ENCODE measurements at places on chromosomes 6 and 20. TPM values are rescaled to one million over a fixed set of nuclear protein-coding genes. Genes with fewer than 3 reads are reported as not detected.

DNA sequence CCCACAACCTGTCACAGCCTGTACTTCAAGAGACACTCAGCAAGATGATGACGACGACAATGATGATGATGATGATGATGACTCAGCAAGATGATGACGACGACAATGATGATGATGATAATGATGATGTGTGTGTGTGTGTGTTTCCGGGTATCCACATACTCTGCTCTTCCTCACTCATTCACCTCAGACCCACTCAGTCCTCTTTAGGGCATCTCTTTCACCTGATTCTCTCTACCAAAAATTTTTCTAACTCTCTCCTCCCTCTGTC lies 1.2 kb upstream of the EIF6 start:
- no peak for DNase-seq

Gene BTN3A1
- 29.1 TPM for total RNA-seq

DNA sequence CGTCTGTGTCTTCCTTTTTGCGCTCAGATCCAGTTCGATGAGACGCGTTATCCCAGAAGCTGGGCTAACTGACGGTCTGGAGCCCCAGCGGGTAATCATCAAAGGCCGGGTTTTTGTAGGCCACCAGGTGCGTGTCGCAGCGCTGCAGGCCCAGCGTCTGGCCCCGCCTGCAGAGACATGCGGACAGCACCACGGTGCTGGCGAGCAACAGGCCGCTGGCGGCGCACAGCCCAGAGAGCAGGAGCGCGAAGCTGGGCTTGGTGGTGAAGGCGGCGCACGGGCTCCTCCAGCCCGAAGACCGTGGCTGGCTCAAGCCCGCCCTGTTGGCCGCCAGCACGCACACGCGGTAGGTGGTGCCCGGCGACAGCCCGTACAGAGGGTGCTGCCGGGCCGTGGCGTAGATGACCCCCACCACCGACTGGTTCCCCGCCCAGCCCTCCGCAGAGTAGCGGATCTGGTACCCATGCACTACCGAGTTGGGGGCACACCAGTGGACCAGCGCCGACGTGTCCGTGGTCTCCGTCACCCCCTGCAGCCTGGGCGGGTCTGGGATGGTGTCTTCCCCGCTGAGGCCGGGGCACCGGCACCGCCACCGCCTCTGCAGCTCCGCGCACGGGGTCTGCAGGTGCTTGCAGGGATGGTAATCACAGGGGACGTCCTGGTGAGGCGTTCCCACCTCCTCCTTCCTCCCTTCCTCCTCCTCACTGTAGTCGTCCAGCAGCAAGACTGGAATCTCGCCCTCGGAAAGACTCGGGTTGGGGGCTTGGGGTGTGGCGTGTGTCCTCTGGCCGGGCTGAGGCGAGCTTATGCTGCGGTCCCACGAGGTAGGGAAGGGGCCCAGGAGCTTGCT lies 12.7 kb downstream of the LRRN4 start:
- no peak for DNase-seq

DNA sequence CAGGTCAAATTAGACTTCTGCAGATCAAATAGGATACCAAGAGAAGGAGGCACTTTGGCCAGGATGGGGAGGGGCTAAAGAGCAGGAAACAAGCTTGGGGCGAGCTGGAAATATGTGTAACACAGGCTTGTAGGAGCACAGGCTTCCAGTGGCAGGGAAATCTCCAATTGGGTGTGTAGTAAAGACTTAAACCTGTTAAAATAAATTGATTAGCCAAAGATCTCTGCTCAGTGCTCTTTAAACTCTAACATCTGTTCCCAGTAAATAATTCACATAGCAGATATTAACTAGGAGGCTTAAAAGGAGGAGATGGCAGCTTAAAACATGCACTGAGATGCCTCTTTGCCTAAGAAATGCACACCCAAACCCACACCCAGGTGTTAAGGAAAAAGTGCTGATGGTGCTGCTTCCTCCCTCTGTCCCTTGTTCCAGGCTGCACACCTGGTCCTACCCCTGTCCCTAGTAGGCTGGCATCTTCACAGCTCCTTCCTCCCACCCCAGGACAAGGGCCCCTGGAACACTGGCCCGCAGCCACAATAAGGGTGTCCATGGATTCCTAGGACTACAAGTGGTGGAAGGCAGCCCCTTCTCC lies 93.5 kb upstream of the MLN start:
- no peak for DNase-seq

GRCh38 chr6:70129341-70129740 lies 173.5 kb downstream of the COL9A1 start:
- DNase-seq, result no peak

GRCh38 chr6:33040157-33040556 lies 30.8 kb upstream of the HLA-DOA start:
- no peak for DNase-seq

Gene SLC17A3
- total RNA-seq, result not detected

DNA sequence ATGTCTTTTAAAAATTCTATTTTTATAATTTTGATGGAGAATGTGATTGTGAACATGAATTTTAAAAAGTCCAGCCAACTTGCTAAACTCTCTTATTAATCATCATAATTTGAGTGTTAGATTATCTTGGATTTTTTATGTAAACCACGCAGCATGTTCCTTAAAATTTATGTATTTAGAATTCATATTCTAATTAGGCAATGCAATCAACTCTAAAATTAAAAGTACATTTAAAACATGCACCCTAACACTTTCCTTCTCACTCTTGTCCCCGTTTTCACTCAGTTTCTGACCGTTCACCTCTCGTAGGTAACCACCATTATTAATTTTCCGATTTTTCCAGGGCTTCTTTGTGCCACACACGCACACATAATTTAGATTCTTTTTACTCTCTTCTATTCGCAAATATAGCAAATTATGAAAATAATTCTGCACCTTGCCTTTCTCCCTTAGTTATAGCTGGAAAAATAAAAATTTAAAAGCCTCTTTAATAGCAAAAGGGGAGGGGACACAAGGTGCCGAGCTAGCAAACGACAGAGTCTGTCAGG lies 329 bp upstream of the ZKSCAN3 start:
- no peak for DNase-seq

DNA sequence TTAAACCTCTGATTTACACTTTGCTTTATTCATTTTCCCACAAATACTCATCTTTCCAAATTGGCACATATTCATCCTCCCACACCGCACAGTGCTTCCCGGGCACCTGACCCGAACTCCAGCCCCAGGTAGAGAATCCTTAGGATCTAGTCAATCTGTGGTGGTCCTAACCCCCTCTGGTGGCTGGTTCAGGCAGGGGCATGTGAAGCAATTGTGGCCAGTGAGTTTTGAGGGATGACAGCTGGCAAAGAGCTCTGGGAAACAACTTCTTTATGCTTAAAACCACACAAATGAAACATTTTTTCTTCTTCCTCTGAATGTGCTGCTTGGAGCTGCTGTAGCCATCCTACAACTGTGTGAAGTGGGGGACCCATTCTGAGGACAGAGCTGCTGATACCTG lies 54.7 kb downstream of the ELOVL5 start:
- DNase-seq, result peak; percentile 41

DNA sequence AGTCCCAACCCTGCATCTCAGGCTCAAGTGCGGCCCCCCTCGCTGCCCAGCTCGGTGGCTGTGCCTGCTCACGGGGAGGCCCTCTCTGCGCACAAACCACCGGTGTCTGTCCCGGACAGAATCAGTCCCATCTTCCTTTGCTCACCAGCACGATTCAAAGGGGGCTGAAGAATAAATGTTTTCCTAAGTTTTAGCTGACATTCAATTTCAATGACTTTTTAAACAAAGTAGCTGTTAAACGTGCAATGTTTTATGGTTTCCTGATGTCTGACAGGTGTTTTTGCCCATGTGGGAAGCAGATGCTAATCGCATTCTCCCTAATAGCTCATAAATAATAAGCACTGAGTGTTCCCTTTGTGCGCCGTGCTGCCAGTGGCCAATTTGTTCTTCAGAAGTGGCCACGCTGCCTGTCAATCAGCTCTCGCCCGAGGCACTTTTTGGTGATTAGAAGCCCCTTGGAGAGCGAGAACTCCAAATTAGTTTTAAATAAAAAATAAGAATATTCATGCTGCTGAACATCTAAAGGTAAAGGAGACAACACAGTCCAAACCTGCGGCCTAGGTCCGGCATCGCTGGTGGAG lies 26.3 kb downstream of the BHLHE23 start:
- no peak for DNase-seq

DNA sequence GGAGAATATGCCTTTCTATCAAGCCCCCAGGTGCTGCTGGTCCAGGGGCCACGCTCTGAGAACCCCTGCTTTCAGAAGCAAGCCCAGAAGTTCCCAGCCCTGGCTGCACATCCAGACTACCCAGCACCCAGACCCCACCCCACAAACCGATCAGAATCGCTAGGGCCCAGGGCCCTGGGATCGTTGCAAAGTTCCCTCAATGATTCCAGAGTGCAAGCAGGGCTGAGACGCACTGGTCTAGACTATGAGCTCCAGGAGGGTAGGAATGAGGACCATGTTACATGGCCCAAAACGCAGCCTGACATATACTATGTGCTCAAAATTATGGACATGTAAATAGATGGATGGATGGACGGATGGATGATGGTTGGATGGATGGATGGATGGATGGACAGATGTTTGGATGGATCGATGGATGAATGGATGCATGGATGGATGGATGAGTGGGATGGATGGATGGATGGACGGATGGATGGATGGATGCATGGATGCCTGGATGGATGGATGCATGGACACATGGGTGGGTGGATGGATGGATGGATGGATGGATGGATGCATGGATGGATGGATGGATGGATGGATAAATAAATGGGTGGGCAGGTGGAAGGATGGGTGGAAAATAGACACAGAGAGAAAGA lies 194.1 kb downstream of the PREX1 start:
- no peak for DNase-seq

Gene TAF4
- total RNA-seq, result 3.6 TPM

GRCh38 chr20:56430461-56430860 lies 18.4 kb downstream of the CASS4 start:
- DNase-seq, result no peak

Gene CSE1L
- total RNA-seq, result 193 TPM

DNA sequence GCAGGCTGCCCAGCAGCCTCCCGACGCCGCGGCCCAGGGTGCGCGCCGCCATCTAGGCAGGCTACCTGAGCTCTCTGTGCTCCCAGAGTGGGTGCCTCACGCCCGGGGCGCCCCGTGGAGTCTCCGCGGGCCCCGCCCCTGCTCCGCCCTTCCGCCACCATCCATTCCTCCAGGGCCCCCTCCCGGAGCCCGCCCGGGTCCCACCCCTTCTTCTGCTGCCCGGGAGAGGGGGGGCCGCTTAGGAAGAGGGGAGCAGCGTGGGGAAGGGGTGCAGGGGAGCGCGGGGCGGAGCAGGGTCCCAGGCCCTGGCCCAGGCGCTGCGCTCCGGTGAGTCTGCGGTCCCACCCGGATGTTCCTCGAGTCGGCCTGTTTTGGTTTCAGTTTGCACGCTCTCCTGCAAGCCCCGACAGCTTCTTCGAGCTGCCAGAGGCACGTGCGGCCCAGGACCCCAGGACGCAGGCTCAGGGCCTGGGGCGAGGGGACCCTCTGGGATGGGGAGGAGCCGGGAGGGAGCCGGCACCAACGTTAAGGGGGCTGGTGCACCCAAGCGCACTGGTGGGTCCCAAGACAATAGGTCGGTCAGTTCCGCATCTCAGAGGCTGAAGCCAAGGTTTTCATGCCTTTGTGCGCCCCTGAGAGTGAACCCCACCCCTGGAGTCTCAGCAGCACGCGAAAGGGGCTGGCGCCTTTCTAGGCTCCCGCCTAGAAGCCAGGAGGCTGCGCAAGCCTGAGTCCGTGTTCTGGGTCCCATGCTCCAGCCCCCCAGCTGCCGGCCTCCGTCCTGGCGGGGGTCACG lies at the start of gene ACSS1:
TSS of gene ACSS1 (minus strand) at position 89 of the 796 bp plus-strand sequence. CDS start at position 52, 37 bp downstream.
- peak; percentile 49 for DNase-seq

Gene PDYN
- total RNA-seq, result not detected

DNA sequence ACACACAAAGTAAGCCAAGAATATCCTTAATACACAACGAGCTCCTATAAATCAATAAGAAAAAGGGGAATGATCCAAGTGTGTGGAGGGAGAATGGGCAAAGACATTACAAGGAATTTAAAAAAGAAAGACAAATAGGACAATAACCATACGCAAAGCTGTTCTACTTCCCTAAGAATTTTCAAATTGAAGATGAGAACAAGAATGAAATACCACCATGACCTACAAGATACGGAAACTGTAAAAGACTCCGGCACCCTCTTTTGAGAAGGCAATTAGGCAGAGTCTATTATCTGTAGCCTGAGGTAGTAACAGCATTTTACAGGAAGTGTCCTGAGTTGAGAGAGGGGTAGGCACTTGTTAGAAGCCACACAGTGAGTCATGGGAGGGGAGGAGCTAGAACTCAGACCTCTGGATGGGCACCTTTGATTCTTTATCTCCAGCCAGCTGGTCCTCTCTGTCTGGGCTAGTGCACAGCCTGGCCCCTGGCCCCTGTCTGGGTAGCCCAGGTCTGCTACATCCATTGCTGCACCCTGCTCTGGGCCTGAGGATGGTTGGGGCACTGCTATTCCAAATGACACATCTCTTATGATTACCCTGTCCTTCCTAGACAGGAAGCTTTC lies 15.3 kb downstream of the RSPO4 start:
- DNase-seq, result peak; percentile 20

Gene C20orf144
- total RNA-seq, result not detected

- no peak for DNase-seq
Observed at GRCh38 chr6:1027109-1027794, 284.6 kb upstream of the FOXQ1 start.

- peak; percentile 7 for DNase-seq
Observed at GRCh38 chr6:40695114-40695513, 108.0 kb upstream of the LRFN2 start.

DNA sequence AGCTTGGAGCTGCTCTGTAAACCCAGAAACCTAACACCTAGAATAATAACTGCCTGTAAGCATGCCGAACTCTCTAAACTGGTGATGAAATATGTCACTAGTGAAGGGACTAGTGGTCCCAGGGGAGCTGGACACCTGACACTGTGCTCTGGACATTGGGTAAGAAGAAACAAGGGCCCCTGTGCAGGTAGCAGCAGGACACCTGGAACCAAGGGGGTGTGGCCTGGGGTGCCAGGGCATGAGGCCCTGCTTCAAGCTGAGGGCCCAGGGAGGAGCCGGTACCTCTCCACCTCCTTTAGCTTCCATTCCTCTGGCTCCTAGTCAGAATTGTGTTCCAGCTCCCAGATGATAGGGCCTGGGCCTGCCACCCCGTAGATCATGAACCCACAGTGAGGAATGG lies 263.2 kb downstream of the OGFRL1 start:
- DNase-seq, result no peak

Data from SK-MEL-5 (cell line).